NCI-H774 (cell line): ENCODE measurements at places on chromosomes 1 and 21.

- no peak for DNase-seq
These were observed 36.8 kb upstream of the ZNF678 start for GRCh38 chr1:227526524-227526923.

GRCh38 chr1:172826096-172826741 is 167.3 kb downstream of the FASLG start:
- peak; percentile 12 for DNase-seq

DNA sequence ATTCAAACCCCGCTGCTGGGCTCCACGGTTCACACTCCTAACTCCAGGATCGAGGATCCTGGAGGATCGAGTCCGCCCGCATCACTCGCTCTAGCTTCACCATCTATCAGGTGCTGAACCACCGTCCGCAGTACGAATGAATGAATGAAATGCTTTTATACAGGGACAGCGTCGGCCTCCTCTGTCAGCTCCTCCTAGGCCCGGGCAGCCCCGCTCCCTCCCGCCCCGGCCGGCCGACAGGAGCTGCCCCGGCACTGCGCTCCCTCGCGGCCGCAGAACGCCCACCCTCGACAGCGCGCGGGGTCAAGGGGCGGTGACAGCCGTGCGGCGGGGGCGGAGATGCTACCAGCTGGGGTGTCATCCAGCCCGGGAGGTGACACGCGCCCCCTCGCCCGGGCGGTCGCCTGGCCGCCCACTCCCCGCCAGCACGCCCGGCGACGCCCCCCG is 520 bp downstream of the ZBTB17 start:
- no peak for DNase-seq

GRCh38 chr1:207404849-207405525 is 49.1 kb upstream of the CR2 start:
- DNase-seq = peak; percentile 46

GRCh38 chr1:42746436-42747105 is 6.5 kb upstream of the CLDN19 start:
- DNase-seq = no peak

- DNase-seq = no peak
These were observed 251.3 kb downstream of the PCP4 start for GRCh38 chr21:40118527-40118926.

- no peak for DNase-seq
These were observed 9.3 kb downstream of the NKAIN1 start for GRCh38 chr1:31230378-31230777.

- peak; percentile 49 for DNase-seq
These were observed 74.0 kb upstream of the GPR88 start for GRCh38 chr1:100463791-100464424.

GRCh38 chr1:12157366-12158231 is 9.2 kb upstream of the TNFRSF1B start:
- no peak for DNase-seq

- no peak for DNase-seq
These were observed 52.4 kb upstream of the SYT14 start for GRCh38 chr1:209885403-209886218.

- DNase-seq = no peak
These were observed 150.9 kb upstream of the ZRANB2 start for GRCh38 chr1:71231751-71232150.

GRCh38 chr21:33801424-33802405 is 113.9 kb downstream of the ATP5PO start:
- peak; percentile 79 for DNase-seq

DNA sequence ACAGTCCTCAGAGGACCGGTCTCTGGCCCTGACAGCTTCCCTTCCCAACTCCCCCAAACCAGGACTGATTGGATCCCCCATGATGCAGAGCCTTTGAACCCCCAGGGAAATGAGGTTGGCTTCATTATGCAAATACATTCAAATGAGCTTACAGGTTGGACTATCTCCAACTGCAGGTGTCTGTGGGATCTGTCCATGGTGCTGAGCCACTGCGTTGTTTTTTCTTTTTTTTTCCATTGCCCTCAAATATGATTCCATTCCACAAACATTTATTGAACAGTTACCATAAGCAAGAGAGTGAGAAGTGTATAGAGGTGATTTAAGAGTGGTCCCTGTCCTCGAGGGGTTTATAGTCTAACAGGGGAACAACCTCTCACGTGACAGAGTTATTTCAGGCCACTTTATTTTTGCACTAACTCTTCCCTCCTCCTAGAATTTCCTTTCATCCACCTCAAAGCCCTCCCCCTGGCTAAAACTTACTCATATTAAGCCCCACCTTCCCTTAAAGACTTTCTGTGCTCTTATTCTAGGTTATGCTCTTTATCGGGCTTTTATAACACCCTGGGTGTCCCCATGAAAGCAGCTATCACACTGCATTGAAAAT is 21.9 kb downstream of the DLGAP3 start:
- no peak for DNase-seq

GRCh38 chr1:216711712-216712111 is 11.5 kb downstream of the ESRRG start:
- no peak for DNase-seq

DNA sequence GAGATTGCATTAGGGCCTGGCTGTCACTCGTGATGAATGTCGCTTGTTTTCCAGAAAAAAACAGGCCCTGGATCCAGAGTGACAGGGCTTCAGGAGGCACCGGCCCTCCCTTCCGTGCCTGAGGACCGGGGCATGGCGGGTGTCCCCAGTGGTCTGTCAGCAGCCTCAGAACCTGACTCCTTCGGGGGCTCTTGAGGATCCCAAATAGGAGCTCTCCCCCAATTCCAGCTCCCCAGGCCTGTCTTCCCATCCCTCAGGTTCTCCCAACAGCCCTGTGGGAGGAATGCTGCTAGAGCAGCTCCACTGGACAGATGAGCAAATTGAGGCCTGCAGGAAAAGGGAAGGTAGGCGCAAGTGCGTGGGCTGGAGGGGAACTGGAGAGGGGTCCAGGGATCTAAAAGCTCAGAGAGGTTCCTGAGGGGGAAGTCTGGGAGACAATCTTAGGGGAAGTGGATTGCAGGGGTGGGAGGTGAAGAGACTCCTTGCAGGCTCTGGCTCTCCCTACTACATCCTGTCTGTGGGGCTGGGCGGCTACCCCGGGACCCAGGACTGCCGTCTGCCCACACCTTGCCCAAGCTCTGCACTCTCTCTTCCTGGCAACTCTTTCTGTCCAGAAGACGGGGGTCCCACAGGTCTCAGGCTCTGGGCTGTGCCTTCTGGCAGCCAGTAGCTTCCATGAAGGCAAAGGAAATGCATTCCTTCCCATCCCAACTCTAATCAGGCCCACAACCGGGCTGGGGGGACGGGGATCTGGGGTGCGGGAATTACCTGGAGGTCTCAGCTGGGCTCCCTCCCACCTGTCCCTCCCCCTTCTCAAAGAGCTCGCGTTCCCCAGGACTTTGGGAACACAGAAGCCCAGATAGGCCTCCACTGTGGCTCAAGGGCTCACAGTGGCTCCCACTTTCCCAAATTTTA is 105.7 kb upstream of the CASZ1 start:
- DNase-seq = no peak

DNA sequence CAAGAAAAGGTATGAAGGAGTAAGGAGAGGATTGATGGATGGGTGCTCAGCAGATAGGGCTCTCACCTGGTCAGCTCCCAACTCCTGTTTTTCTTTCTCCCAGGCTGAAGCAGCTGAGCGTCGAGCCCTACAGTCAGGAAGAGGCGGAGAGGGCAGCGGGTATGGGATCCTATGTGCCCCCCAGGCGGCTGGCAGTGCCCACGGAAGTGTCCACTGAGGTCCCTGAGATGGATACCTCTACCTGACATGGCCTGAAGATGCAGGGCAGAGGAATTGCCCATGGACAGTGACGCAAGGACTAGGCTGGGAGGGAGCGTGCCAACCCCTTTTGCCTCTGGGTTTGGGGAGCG is 739 bp downstream of the ZNF593 start:
- DNase-seq = no peak

GRCh38 chr1:156639601-156640101 is 2.3 kb upstream of the BCAN start:
- no peak for DNase-seq

- no peak for DNase-seq
These were observed 6.0 kb downstream of the KLHDC8A start for GRCh38 chr1:205350691-205351141.

GRCh38 chr1:23825076-23825761 is at the start of gene HMGCL:
TSS of gene HMGCL (minus strand) at chr1:23825429. CDS start at chr1:23825415, 14 bp downstream.
- peak; percentile 68 for DNase-seq

- DNase-seq = no peak
These were observed 614.3 kb upstream of the ADAMTS5 start for GRCh38 chr21:27581168-27581567.

DNA sequence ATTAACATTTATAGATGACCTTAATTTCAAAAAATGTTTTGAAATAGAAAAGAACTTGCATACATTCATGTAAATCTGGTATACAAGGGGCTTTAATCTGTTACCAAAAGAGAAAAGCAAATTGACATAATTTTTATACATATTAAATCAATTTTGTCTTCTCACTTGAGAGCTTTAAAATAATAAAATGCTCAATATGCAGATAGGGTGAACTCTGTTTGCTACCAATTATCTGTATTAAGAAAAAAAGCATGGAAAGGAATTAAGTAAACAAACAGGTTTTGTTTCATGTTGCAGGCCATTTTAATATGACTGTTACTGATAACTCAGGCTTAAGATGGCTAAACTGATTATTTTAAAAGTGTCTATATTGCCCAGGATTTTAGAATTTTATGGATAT is 6.0 kb upstream of the TSHB start:
- no peak for DNase-seq

DNA sequence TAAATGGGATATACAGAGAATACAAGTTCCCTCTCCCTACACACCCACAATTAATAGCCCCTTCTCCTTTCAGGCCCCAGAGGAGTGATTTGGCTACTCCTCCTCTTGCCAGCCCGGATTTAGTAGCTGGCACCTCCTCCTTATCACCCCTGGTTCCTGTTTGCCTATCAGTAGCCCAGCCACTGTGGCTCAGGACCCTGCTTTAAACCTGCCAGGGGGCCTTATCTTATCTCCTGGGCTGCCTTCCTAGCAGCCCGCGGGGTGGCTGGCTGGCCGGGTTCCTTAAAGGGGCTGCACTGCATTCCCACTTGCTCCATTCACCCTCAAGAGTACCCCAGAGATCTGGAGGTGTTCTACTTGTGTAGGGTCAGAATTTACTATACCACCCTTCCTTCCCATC is 70.4 kb downstream of the PLEKHA6 start:
- DNase-seq = no peak

DNA sequence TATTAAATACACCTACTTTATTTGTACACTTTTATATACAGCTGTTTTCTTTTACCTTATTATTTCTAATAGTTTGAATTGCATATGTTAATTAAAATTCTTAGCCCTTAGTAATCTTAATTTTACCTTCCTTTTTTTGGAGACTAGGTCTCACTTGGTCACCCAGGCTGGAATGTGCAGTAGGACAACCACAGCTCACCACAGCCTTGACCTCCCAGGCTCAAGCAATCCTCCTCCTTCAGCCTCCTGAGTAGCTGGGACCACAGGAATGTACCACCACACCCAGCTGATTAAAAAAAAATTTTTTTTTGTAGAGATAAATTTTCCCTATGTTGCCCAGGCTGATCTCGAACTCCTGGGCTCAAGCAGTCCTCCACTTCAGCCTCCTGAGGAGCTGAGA is 15.0 kb upstream of the SDC3 start:
- no peak for DNase-seq

GRCh38 chr1:119882132-119883049 is 13.9 kb downstream of the ADAM30 start:
- no peak for DNase-seq

- DNase-seq = no peak
These were observed 262.1 kb downstream of the AKT3 start for GRCh38 chr1:243587823-243588560.

DNA sequence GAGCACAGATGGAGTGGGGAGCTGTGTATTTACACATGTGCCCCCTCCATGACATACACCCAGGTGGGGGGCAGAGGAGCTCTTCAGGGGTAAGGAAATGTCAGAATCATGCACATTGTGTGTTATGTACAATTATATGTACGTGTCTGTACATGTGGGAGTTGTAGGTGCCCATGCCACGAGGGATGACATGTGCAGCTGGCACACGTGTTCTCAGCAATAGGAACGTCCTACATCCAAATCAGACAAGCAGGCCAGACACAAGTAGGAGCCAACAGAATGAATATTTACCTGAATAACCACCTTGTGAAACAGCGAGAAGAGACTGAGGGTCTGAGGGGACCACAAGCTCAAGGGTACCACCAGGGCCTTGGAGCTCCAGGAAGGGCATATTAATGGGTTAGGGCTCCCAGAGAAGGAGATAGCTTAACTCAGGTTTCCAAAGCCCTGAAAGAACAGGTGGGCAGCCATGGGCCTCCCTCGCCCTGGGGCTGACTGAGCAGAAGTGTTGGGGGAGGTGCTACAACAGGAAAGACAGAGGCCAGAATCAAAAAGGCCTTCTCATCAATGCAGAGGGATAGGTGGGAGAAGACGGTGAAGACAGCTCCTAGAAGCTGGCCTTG is 3.2 kb downstream of the COL16A1 start:
- no peak for DNase-seq

DNA sequence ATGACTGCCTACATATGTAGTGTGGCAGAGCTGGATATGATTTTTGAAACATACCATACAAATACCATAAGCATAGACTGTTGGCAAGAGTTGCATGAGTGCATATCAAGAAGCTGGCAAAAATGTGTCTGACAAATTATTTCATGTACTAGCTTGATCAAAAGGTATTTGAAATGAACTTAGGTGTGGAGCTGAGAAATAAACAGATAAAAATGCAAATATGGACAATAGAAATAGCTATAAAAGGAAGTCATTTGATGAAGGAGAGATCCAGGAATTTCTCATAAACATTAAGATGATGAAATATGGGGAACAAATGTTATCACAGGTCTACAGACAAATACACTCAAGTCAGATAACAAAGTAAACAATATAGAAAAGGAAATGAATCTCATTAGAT is 609.1 kb downstream of the PTPRC start:
- no peak for DNase-seq

DNA sequence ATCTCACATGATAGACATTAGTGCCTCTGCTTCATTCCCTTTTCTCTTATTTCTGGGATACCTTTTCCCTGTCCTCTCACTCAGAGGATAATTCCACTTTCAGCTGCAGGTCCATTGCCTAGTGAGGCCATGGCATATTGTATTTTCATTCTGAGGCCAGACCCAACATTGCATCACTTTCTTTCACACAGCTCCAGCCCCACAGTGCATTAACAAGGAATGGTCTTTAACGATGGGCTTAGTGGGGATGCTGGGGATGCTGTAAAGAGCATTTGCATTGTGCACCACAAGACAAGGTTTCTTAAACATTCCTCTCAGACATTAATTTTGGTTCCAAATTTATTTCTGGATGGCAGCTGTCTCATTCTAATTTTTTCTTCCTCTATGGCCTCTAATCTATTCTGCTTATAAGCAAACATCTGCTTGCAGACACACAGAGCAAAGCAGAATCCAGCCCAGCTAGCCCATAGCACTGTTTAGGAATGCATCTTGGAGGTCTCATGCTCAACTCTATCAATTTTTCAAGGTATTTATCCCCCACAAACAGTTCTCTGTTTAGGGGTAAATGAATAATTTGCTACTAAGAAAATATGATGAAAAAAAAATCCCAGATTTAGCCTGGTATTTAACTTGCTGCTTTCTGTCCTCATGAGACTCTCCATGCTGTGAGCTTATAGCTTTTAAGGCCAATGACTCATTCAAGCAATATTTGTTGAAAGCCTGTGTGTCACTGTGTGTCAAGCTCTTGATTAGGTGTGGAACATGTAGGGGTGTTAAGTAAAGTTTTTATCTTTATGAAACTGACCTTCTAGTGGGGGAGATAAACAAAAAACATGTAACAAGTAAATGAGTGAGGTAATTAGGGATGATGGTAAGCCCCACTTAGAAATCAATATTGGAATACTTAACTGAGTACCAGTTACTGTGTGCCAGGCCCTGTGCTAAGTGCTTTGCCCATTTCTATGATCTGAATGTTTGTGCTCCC is 44.5 kb upstream of the CCDC190 start:
- DNase-seq = peak; percentile 70

- no peak for DNase-seq
These were observed 359.8 kb upstream of the KAZN start for GRCh38 chr1:14238472-14239307.
